ENCODE measurements at places on chromosomes 3 and 15.

GRCh38 chr3:185595526-185595925 lies 9.4 kb downstream of the SENP2 start:
- no peak for DNase-seq

DNA sequence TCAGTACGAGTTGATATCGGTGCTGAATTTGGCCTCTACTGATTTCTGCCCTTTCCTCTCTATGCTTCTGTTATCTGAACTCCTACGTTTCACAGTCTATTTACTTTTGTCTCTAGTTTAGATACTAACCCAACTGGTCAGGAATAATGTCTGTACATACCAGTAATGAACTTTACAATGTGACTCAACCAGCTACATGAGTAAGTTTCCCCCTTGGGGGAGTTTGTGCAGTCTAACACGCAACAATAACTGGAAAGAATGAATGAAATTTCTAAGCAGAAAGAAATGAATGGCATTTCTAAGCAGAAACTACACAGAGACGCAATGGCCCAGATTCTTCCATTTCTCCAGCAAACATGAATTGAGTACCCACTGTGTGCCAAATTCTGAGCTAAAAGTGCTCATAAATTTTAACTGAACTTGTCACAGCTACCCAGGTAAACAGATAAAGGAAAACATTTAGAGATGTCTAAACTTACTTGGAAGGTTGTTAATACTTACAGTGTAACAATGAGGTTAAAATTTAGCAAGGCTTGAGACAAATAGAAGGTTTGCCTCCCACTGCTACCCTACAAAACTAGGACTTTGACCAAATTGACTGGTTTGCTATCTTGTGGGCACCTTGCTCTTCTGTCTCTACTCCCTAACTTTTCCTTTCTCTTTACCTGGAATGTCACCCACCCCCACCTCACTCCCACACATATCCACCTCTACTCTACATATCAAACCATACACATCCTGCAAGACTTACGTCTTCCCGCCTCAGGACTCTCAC lies 11.6 kb downstream of the UPK1B start:
- DNase-seq: peak; percentile 78

GRCh38 chr3:112619295-112619694 lies 21.6 kb downstream of the CCDC80 start:
- no peak for DNase-seq

GRCh38 chr3:141934354-141934753 lies 57.9 kb downstream of the ATP1B3 start:
- no peak for DNase-seq

DNA sequence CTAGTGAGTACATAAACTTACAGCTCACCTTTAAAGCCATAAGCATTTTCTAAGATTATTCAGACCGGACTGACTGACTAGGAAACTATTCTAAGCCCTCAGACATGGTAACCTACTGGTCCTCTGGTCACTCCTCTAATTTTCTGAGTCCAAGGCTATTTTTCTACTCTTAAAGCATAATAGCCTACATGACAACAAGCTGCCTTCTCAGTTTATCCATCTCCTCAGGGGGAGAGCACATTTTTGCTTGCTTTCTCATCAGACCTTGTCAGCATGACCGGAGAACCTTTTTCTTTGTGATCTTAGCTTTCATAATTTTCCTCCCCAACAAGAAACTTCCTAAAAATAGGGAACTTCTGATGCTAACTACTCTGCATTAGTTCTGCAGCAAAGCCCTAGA lies 38.4 kb downstream of the UBP1 start:
- DNase-seq: no peak

DNA sequence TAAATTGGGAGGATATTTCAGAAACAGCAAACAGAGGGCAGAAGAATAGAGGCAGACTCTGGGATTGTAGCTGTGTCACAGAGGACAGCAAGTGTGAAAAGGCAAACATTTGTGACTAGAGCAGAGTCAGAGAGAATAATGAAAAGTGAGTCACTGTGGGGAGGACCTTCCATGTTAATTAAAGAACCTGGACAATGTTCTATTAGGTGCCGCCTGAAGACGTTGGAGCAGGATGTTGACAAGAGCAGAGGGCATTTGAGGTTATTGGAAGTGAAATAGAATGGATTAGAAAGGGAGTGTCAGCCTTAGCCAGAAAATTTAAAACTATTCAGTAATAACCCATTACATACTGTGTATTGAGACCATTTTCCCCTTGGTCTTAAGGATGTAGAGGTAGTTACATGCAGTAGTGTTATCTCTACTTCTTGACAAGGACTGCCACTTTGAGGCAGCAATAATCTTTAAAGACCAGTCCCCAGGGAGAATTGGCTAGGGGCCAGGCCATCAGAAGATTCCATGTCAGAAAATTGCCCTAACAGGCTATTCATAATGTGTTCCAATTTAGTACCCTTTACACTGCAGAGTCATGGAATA lies 5.8 kb downstream of the ACKR2 start:
- no peak for DNase-seq

- no peak for DNase-seq
These were observed 14.0 kb downstream of the TRIM71 start for GRCh38 chr3:32831791-32832190.

GRCh38 chr3:38254872-38255271 lies 10.7 kb upstream of the SLC22A13 start:
- no peak for DNase-seq

DNA sequence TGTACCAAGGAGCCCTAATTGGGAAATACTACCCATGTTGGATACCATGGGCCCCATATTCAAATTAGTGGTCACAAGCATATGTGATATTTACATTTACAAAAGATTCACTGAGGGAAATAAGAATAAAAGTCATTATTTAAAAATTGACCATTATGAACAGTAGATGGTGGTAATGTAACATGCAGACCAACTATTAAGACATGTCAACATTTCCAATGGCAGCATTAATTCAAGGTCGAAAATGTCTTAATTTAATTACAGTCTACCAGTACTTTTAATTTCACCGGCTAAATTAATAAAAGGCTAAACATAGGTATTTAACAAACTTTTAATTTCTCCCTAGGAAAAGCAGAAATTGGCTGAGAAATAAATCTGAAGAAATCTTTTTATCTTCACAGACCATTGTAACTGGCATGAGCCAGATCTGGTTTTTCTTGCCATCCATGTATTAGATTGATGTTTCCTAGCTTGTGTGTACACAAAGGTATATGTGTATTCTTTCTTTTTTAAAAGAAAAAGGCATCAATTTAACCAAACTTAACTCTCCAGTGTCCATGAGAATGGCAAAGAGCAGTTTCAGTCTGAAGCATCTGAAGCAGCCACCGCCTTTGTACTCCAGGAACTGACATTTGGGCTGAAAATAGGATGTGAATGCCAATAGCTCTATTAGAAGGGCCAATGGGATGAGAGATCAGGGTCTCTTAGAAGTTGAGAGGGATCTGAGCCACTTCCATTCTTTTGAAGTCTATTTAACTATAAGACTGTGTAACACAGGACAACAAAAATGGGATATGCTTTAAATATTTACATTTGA lies 26.6 kb downstream of the NEK11 start:
- DNase-seq: no peak

- no peak for DNase-seq
These were observed 678.6 kb downstream of the MECOM start for GRCh38 chr3:168984872-168985271.

DNA sequence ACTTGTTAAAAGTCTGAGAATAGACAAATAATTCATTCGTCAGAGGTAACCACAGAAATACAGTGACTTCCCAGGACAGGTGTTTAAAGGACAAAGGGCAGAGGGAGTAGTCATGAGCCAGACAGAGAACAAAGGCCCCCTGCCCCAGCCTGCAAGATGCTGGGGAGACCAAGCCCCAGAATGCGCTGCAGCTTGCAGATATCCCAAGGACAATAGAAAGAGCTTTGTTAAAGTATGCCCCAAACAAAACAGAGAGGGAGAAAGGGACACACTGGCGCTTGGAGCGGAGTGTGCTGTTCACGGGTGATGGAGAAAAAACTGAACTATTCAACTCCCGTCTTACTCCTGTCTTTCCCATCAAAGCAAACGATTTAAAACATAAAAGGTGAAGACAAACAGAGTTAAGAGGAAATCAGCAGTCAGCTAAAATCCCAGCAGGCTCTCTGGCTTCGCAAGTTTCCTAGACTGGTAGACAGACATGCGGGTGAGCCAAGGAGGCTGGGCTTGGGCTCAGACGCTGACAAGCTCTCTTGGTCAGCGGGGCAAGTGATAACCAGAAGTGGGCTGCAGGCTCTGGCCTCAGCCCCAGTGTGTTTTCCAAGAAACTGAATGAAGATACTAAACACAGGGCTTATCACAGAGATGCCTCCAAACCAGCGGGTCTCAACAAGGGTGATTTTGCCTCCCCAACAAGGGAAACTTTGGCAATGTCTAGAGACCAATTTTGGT lies 130.1 kb downstream of the UACA start:
- no peak for DNase-seq

DNA sequence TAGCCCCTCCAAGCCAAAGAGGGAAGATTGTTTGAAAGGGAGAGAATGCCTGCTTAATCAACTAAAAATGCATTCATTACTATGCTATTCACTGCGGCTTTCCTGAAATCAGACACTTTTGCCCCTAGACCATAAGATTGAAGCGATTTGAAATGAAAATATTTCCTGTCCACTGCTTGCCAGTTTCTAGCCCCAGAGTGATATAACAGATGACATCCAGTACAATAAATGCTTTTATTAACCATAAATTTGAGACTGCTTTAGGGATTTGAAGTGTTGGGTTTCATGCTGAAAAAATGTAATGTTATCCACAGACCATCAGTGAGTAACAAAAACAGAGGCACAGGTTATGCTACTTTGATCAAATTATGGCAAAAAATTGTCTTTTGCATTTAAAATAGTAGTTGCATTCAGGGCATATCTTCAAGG lies 14.1 kb downstream of the IL17RD start:
- DNase-seq: no peak

GRCh38 chr3:137766876-137767537 lies 2.9 kb downstream of the SOX14 start:
- no peak for DNase-seq

DNA sequence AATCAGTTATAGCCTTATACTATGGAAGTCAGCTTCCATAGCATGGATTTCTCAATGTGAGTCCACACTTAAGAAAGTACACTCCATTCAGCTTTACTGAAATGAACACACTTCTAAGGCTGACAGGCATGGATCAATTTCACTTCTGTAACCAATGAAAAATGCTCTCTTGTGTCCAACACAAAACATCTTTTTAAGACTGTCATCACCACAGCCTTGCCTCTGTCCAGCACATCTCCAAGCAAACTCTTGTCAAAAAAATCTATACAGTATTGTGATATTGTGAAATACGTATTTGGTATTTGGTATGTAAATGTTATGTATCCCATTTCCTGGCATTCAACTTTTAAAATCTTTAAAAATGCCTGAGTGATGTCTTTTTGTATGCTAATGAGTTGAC lies 208.7 kb downstream of the RAP2B start:
- no peak for DNase-seq

GRCh38 chr3:151315846-151316245 lies 774 bp downstream of the GPR87 start:
- DNase-seq: no peak

GRCh38 chr3:117126946-117127546 lies 417.5 kb downstream of the TUSC7 start:
- DNase-seq: no peak

GRCh38 chr15:89112341-89112971 lies 24.2 kb downstream of the ABHD2 start:
- DNase-seq: no peak

- DNase-seq: no peak
These were observed 205.8 kb downstream of the SLCO3A1 start for GRCh38 chr15:92059036-92059970.

- DNase-seq: no peak
These were observed 110.7 kb upstream of the EPHA3 start for GRCh38 chr3:88996691-88997090.

- DNase-seq: no peak
These were observed 2.5 kb downstream of the SNTN start for GRCh38 chr3:63654931-63655330.

GRCh38 chr3:161270991-161271390 lies 49.9 kb downstream of the NMD3 start:
- no peak for DNase-seq

DNA sequence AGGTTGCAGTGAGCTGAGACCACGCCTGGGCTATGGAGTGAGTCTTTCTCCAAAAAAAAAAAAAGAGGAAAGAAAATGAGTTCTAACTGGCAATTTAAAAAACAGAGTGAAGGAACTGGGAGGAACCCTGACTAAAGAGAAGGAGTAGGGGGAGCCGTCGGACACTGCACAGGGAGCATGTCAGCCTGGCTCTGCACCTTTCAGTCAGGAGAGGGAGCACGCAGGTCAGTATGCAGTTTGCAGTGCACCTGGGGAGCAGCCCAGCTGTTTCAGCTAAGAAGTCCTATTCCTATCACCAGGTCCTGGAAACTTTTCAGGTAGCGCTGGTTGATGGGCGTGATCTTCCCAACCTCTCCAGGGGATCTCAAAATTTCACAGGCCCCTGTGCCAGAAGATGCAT lies 14.9 kb upstream of the ZXDC start:
- no peak for DNase-seq

DNA sequence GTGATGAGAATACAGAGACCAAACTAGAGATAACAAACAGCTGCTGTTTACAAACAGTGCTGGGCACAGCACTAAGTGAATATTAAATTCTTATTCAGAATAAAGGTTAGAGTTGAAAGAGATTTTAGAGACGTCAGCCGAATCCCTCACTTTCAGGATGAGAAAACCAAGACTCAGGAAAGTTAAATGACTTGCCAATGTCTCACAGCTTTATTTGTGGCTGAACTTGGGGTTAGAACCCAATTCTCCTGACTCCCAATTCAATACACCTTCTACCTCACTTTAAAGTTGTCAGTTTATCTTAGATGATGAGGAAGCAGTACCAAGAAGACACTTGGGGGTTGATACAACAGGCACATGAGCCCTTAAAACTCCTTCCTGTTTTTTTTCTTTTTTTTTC lies 180.9 kb downstream of the GAP43 start:
- DNase-seq: no peak

GRCh38 chr3:73086071-73086494 lies 24.6 kb downstream of the EBLN2 start:
- DNase-seq: no peak

- DNase-seq: no peak
These were observed 185.3 kb downstream of the FNDC3B start for GRCh38 chr3:172224560-172225214.

GRCh38 chr15:59688423-59688781 lies 718 bp downstream of the BNIP2 start:
- DNase-seq: peak; percentile 25

GRCh38 chr3:55089211-55089610 lies 161.4 kb upstream of the LRTM1 start:
- DNase-seq: no peak

DNA sequence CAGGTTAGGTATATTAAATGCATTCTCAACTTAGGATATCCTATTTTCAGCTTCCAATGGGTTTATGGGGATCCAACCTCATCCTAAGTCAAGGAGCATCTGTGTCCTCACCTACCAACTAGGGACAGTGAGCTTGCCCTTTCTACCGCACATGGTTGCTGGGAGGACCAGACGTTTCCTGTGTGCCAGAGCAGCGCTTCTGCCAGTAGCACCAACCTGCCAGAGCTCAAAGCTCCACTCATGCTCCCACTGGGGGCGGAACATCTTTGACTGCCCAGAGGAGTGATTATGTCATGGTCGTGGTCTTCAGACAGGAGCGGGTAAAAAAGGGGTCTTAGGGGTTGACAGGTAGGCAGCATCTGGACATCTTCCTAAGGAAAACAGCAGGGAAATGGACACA lies 24.7 kb downstream of the XPC start:
- DNase-seq: no peak

GRCh38 chr3:20575146-20575545 lies 389.1 kb upstream of the SGO1 start:
- DNase-seq: peak; percentile 35

Measured in GM04503 (cell line).